RPMI8226 (cell line): ENCODE measurements at places on chromosomes 12 and 14.

DNA sequence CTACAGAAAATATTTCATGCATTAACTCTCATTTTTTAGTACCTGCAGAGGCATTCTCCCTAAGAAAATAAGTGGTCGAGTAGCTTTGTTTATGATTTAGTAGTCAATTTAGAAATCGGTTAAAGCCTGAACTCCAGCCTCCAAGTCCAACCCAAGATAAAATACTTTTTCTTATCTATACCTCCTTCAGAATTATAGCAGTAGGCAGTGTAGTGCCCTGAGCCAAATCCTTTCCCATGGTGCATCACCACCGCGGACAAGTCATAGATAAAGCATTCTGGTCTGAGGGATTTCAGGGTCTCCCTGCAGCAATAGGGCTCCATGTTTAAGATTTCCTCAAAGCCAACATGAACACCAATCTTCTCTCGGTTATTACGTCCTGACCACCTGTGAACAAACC, 30.5 kb downstream of the USP44 start:
- no peak for DNase-seq

- DNase-seq, result no peak
Observed at GRCh38 chr12:101117842-101118241, 92.2 kb downstream of the SLC5A8 start.

GRCh38 chr12:12975322-12976077, 23.5 kb upstream of the GPRC5D start:
- DNase-seq, result peak; percentile 47

DNA sequence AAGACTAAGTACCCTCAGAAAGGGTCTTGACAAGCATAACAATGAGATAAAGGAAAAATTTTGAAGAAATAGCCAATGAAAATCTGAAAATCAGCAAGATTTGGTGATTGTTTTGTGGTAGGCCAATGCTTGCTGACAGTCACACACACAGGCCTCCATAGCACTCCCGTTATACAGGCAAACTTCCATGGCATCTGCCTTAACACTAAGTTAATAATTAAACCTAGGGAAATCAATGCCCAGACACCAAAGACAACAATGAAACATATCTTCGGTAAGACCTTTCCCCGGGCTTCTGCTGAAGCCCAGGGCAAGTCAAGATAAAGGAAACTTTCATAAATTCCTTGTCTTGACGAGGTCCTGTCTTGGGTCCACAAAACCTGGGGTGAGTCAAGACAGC, 18.6 kb upstream of the RERGL start:
- DNase-seq, result no peak

GRCh38 chr14:51828017-51828797, 32.2 kb upstream of the GNG2 start:
- no peak for DNase-seq

GRCh38 chr12:69886109-69886508, 61.1 kb downstream of the MYRFL start:
- peak; percentile 49 for DNase-seq

DNA sequence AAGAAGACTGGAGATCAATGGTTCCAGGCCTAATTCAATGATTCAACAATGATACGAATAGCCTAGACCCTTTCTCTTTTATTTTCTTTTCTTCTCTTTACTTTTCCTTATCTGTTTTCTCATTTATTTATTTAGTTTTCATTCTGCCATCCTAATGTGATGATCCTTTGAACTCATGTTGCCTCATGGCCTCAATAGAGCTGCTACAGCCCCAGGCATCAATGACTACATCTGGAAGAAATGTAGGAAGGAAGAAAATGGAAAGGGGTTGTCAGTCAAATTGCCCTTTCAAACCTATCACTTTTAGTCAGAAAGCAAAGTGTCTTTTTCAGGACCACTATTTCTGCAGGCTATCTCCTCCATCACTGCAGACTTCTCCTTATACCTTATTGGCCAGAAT, 69.9 kb downstream of the CMKLR1 start:
- no peak for DNase-seq

GRCh38 chr14:68377006-68377405, 415.9 kb downstream of the ZFP36L1 start:
- DNase-seq, result no peak

- no peak for DNase-seq
Observed at GRCh38 chr14:96897184-96897583, 100.0 kb downstream of the VRK1 start.

- DNase-seq, result no peak
Observed at GRCh38 chr14:63542231-63542999, 762 bp downstream of the PPP2R5E start.

DNA sequence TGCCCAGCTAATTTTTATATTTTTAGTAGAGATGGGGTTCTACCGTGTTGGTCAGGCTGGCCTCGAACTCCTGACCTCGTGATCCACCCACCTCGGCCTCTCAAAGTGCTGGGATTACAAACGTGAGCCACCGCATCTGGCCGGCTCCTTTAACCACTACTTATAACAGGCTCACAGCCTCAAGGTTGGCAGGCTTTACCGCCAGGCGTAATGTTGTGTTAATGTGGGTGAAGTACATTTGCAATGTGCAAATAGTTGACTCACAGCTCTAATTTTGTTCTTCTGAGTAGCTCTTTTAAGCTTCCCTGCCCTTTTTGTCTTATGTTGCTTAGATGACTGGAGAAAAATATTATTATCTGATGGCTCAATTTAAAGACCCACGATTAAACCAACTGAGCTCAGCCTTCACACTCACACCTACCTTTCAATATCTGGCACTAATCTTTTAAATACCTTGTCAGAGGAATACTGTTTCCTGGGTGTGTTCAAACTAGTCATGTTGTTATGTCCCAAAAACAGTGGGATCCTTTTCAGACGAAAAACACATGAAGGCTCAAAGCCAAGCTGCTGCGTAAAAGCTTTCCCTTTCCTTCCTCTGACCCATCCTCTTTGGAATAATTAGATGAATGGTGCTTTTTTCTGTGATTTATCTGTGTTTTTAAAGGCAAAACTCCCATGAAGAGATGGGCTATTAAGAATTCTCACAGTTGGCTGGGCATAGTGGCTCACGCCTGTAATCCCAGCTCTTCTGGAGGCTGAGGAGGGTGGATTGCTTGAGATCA, 57.2 kb upstream of the USP44 start:
- DNase-seq, result no peak

- peak; percentile 22 for DNase-seq
Observed at GRCh38 chr12:50505675-50506530, 1.1 kb downstream of the DIP2B start.

- no peak for DNase-seq
Observed at GRCh38 chr12:76003355-76003638, 28.3 kb downstream of the PHLDA1 start.

GRCh38 chr12:105222726-105223351, 13.1 kb downstream of the APPL2 start:
- no peak for DNase-seq

GRCh38 chr12:121543786-121544185, 37.0 kb downstream of the KDM2B start:
- no peak for DNase-seq

DNA sequence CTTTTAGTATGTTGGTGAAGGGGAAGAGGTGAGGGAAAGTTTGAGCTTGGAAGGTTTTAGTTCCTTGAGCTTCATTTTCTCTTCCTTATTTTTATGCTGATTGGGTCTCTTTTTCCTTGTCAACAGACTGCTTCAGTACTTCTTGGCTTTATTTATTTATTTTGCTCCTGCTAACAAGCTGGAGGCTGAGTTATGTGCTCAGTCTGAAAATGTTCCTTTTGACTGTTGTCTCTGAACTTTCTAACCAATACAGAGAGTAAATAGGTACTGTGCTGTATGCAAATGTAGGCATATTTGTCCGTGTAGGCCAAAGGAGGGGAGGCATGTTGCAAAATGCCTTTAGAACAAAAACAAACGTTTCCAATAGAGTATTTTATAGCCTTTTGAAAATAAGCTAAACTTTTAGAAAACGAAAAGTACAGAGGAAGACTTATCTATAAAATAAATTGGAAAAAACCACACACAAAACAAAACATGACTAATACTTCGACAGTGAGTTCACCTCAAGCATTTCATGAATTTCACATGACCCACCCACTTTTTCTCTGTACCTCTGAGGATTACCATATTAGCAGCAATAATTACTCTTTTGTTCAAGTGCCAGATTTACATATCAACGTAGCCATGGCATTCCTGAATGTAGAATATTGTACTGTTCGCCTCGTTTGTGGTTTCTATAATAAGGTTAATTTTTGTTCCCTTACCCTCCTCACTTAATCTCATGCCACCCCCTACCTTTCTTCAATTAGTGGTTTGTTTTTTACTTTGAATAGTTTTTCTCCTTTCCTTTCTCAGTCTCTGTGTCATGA, 4.7 kb upstream of the CREBL2 start:
- DNase-seq, result peak; percentile 34

- DNase-seq, result no peak
Observed at GRCh38 chr14:23377573-23378563, 1.0 kb downstream of the CMTM5 start.

DNA sequence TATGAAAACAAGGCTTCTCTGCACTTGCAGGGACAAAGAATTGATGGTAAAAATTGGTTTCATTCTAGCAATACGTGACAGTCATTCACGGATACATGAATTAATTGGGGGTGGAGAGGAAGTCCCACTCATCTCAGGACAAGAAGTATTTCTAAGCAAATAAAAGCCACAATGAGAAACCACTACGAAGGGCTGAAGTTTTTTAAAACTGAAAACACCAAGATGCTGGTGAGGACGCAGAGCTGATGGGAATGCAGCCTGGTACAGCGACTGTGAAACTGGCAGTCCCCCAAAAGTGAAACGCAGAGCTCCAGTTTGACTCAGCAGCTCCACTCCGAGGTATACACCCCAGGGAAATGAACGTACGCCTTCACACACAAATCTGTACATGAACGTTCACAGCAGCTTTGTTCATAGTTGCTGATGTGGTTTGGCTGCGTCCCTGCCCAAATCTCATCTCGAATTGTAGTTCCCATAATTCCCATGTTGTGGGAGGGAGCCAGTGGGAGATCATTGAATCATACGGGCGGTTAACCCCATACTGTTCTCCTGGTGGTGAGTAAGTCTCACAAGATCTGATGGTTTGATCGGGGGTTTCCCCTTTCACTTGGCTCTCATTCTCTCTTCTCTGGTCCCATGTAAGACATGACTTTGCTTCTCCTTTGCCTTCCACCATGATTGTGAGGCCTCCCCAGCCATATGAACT, 89.0 kb downstream of the SCARB1 start:
- peak; percentile 83 for DNase-seq

GRCh38 chr14:103071544-103072251, 12.3 kb upstream of the LBHD2 start:
- DNase-seq, result no peak

DNA sequence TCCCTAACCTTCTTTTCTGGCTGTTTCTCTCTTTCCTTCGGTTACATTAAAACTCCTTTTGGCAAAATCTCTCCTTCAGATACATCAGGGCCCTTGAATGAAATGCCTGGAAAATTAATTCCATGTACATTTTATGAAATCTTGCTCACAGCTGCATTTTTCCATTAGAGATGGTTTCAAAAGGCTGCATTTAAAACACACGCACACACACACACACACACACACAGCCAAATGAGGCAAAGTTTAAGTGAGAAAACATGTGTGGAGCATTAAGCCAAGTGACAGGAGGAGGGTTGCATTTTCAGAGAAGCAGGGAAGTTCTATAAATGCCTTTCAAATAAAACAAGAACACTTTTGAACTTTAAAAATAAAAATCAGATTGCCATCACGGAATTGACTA, 216.4 kb downstream of the LRIG3 start:
- no peak for DNase-seq

DNA sequence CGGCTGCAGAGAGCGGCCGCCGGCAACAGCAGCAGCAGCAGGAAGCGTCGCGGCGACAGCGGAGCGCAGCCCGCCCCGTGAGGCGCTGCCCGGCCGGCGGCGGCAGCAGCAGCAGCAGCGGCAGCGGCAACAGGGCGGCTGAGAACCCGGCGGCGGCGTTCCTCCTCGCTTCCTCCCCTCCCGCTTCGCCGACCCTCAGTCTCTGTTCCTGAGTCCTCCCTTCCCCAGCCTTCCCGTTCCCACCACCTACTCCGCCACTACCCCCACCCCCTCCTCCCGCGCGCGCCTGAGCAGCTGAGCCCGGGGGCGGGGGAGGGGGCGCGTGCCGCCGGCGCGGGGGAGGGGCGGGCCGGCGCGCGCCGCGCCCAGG, 310 bp downstream of the BICDL1 start:
- no peak for DNase-seq

GRCh38 chr14:53152184-53152886, 788 bp downstream of the DDHD1 start:
- DNase-seq, result peak; percentile 32

DNA sequence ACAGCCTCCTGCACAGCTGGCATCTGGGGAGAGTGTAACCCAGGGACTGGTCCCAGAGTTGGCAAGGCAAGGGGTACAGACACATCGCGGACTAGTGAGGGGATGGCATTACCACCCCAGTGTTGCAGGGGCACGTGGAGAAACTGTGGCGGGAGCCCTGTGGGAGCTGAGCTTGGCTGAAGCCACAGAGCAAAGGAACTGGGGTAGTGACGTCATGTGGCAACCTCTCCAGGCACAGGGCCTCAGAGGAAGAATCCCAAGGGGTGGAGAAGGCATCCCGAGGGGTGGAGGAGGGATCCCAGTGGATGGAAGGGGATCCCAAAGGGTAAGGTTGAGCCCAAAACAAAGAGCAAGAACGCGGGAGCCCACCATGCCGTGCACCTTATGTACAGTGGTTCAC, 70.1 kb downstream of the GSC start:
- no peak for DNase-seq

DNA sequence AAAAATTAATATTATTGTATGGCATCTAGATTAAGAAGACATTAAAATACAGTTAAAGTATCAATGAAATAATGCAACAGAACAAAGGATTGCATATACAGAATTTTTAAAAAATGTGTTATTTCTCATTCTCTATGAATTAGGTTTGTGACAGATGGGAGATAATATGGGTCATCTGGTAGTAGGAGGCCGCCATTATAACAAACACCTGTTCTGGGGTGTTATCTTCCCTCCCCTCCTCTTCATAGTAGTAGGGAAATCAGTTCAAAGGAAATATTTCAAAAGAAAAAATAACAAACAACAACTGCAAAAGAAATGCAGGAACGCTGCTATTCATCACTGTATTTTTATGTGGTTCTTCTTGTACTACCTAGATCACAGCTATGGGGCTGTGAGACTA, 187.0 kb upstream of the ATP2B1 start:
- no peak for DNase-seq

DNA sequence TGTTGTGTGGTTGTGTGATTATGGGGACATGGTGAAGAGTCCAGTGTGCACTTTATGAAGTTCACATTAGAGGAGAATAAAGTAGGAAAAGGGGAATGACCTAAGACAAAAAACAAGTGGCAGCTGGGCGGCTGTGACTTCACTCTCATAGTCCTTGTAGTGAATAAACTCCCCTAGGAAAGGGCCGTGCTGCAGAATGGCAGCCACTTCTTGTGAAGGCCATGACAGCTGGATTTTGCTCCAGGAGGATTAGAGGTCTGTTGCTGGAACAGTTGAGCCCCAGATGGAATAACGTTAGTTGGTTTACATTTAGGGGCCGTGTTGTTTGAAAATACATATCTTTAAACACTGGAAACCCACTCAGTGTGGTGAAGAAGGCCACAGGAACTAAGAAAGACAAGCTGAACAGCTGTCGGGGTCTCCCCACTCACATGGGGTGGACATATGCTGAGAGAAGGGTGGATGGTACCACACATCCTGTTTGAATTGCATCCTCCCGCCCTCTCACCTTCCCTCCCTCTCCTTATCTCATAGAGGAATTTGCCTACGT, 276.9 kb downstream of the CACNA1C start:
- DNase-seq, result no peak
